ENCODE measurements at places on chromosomes 1 and 21.

DNA sequence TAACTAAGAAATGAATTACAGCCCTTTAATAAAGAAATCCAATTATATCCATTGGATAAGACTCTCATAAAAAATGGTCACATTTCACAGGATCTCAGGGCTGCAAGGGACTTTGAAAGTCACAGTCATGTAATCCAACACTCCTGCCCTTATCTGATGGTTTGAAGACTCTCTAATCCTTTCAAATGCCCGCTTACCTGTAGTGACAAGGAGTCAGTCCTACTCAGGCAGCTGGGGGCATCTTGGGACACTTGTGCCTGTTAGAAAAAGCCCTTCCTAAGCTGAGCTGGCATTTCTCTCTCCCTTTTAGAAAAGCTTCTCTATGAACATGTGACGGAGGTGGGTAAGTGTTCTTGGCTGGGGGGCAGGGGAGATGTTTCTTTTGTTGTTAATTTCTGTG lies 11.0 kb upstream of the ZNF691 start:
- DNase-seq: no peak

- DNase-seq: no peak
Measured at GRCh38 chr1:9289090-9289534, 3.6 kb upstream of the SPSB1 start.

GRCh38 chr1:85397490-85398032 lies 67.4 kb downstream of the DDAH1 start:
- no peak for DNase-seq

- no peak for DNase-seq
Measured at GRCh38 chr1:82015444-82015843, 214.7 kb downstream of the ADGRL2 start.

DNA sequence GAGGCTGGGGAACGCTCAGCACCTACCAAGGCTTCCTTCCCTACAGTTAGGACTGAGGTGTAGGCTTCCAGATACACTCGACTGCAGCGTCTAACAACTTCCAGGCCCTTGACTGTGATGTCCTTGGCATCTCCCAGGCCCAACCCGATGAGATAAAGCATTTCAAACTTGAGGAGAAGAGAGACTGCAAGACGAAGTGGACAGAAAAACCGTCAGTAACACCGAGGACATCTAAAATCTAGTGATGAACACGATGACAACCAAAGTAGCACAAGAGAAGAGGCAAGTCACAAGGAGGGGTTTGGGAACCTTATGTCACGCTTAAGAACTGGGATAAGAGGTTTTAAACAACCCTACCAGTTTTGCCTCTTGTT lies 314 bp downstream of the DPH5 start:
- no peak for DNase-seq

DNA sequence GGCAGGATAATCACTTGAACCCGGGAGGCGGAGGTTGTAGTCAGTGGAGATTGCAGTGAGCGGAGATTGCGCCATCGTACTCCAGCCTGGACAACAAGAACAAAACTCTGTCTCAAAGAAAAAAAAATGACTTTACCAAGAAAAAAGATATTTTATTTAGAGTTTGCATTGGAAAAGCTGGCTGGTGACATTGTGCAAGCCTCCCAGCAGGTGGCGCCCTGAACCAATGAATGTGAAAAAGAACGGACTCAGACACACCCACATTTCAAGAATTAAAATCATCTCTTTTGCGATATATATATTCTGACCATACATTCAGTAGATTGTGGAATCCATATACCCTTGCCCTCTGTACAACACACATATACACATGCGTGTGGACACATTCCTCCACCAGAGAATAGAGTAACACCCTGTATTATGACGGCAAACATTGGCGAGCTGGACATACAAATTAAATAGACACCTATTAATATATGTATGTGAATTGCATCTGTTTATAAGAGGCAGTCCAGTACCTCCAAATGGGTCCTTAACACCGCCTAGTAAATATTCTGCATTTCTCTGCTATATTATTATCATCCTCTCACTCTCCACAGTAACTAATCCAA lies 39.0 kb upstream of the CADM3 start:
- peak; percentile 8 for DNase-seq

DNA sequence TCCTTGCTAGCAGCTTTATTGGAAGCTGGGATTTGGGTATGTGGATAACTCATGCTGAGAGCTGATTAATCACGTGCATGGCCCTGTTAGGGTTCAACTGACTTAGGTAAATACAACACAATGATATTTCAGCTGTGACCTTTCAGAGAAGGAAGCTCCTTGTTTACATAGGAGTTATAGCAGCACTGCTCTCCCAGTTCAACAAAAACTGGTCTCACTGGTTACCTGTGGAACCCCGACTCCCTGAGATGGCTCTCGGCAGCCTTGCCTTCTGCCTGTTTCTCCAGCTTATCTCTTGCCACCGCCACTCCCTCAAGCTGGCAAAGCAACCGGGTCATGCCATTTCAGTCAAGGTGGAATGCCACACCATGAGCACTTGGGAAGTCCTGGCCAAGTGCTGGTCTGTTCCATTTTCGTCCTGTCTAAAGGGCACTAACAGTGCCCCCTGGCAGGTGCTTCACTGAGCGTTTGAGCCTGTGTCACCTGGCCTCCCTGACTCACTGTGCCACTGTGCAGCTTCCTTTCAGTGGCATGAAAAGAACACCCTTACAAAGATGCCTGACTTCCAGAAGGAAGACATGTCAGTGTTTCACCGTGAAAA lies 31.6 kb downstream of the DOP1B start:
- DNase-seq: no peak

DNA sequence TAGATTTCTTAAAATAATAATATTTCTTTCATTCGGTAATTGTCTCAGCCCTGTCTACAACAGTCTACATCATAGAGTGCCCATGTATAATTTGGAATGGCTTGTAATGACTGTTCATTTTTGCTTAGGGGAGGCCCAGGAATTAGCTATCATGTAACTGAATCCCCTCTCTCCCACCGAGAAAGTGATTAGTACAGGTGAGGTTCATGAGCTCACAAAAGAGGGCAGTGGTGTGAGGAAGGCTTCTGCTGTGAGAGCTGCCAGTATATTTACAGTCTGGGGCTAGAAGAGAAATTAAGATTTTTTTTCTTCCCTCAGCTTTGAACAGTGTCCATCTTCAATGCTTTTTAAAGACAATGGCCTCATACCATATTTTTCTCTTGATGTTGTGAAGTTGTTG lies 340.7 kb downstream of the ADGRL2 start:
- no peak for DNase-seq

DNA sequence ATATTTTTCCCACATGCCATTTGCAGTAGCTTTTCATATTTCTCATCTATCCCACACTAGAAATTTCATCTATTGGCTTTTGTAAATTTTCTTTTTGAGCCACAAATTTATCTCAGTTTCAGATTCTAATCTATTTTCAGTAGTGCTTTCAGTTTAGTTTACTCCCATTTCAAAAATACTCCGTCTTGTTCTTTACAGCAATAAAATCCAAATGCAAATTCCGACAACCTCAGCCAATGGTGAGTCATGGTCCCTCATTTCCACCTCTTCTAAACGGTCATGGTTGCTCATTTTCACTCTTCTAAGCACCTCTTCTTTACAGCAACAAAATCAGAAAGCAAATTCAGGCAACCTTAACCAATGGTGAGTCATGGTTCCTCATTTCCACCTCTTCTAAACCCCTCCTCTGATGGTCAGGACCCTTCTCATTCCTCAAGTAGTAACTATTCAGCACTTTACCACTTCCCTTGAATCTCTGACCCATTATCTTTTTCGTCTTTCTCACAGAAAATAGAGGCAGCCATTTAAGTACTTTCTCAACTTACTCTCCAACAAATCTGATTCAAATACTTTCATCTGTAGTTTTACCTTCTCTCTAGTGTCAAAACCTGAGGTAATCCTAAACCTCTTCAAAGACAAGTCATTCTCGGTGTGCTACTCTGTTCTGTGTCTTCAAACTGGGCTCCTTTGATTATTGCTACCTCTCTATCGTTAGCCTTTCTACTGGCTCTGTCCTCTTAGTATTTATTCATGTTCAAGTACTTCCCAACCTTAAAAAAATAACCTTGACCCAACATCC lies 34.4 kb downstream of the C21orf91 start:
- no peak for DNase-seq

DNA sequence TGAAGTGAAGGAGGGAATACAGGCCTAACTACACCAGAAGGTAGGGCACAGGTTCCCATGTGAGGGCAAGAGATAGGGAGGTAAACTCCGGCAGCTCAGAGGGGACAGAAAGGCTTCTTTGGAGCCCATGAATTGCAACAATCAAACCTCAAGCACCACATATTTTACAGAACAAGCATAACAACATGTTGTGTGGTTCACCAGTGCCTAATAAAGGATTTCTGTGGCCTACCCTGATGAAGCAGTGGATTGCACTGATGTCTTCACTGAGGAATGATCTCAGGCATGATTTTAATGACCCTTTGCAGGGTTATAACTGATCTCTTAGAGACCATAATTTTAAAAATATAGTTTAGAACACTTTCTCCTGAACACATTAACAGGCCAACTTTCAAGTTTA lies 77.4 kb downstream of the RUNX1 start:
- no peak for DNase-seq

GRCh38 chr1:116587501-116588227 lies 16.8 kb upstream of the CD58 start:
- no peak for DNase-seq

- peak; percentile 76 for DNase-seq
Measured at GRCh38 chr1:44707112-44707881, 23.7 kb downstream of the RNU5D-1 start.

DNA sequence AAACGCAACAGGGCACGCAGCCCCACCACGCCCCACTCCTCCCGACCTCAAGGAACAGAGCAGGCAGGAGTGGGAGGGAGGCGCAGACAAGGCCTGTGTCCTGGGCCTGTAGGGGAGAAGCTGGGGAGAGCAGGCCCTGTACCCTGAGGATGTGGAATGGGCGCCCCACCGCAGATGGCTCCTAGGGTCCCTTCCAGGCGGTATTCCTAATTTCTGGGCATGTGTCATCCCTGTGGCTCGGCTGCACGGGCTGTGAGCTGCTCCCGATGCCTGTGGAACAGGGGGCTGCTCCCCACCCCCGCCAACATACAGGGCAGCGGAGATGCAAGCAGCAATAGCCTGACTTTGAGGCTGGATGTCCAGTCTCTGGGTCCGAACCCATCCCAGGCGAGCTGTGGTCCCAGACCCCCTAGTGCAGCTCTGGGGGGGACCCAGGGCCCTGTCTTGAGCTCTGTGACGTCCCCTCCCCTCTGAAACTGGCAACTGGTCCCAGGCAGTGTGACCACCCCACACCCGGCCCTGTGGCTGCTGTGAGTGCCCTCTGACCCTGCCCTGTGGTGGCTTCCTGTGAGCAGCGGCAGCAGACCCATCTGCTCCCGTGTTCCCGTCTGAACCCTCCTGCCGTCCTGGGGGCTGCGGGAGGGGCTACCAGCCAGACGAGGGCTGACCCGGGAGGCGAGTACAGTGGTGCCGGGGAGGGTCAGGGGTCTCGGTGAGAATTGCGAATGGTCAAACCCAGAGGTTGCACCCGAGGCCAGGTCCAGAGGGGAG lies 13.9 kb upstream of the COL6A2 start:
- no peak for DNase-seq

- no peak for DNase-seq
Measured at GRCh38 chr1:203026666-203027663, 674 bp downstream of the PPFIA4 start.

- peak; percentile 57 for DNase-seq
Measured at GRCh38 chr1:67883069-67883468, 49.8 kb upstream of the GNG12 start.

- no peak for DNase-seq
Measured at GRCh38 chr21:26238646-26239045, 68.1 kb upstream of the APP start.

DNA sequence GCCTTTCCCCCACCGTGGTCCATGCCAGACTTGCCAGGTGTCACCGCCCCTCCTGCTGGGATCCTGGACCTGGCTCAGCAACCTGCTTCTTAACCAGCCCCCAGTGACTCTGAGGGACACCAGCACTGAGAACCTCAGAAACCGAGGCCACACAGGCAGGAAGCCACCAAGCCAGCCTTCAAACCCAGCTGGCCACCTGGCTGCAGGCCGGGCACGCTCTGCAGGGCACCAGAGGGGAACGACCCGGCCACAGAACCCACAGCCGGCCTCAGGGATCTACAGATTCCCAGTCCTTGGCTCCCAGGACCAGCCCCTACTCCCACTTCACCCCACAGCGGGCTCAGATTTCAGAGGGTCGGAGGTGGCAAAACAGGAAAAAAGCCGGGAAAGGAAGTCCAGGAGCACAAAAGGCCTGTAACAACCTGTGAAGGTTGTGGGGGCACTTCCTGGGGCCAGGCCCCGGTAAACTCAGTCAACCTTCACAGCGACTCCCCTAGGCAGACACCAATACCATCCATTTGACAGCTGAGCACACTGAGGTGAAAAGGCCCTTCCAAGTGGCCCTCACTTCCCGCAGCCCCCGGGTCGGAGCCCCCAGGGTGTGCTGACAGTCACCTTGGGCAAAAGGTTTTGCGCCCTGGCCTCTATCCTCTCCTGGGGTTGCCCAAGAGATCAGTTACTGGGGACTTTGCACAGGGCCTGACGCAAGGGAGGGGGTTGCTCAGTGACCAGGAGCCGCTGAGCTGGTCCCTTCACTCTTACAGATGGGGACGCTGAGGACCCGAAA lies 14.1 kb downstream of the RUNX3 start:
- DNase-seq: no peak

- DNase-seq: no peak
Measured at GRCh38 chr21:34933609-34934335, 115.3 kb downstream of the RUNX1 start.

DNA sequence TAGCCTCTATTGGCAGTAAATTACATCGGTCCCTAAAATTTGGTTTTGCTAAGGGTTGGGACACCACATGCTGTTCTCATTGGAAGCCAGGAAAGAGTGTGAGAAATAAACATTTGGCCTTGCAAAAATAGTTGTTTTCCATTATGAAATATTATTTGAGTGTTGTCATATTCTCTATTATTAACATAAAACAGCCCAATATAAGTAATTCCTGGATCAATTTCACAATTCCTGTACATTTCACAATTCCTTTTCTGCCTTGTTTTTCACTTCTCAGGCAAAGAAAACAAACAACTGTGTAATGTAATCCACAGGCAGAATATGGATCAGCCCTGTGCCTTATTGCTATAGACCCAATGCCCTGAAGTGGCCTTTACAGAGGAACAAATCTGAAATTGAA lies 40.5 kb downstream of the C1orf87 start:
- DNase-seq: no peak

GRCh38 chr1:38327559-38327973 lies 281.0 kb upstream of the POU3F1 start:
- no peak for DNase-seq

DNA sequence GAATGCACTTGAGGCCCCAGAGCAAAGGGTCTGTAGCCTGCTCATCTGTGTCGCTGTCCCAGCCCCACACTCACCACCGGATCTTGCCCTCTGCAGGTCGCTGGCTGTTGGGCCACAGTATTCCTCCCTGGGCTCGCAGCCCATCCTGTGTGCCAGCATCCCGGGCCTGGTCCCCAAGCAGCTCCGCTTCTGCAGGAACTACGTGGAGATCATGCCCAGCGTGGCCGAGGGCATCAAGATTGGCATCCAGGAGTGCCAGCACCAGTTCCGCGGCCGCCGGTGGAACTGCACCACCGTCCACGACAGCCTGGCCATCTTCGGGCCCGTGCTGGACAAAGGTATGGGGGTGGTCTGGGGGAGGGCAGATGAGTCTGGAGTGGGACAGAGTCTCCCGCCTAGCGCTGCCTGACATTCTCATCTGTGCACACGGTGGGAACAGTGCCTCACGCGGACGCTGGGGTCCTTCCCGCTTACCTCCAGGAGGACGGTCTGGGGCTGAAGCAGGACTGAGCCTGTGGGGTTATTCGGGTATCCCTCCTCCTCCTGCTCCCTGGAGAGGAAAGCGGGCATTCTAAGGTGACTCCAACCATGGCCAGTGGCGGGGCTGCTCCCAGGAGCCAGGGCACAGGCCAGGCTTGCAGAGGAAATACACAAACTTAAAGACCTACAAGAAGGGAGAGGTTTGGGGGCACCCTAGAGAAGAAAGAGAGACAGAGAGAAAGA lies 15.9 kb downstream of the WNT3A start:
- DNase-seq: no peak

Data from AG09309 (cell line).